ENCODE measurements at places on chromosomes 7 and 10.

DNA sequence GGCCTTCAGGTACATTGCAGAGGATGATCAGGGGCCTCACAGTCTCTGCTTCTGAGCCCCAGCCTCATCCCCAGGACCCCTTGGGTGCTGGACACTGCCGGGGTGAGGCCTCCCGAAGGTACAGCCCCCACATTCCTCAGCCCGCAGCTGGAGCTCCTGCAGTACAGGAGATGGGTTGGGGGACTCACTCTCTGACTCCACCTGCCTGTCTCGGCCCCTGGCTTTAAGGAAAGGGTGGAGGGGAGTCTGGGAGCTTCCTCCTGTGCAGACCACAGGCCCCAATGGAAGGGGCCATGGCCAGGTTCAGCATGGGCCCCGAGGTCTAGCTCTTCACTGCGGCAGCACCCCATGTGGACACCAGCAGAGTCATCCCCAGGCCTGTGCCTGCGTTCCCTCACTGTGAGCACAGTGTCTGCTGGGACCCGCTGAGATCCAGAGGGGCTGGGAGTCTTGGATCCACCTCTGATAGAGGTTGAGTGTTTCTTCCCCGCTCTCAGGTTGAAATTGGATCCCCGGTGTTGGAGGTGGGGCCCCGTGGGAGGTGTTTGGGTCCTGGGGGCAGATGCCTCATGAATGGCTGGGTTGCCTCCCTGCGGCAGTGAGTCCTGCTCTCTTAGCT lies 99.9 kb downstream of the PRKAG2 start:
- DNase-seq, result no peak

DNA sequence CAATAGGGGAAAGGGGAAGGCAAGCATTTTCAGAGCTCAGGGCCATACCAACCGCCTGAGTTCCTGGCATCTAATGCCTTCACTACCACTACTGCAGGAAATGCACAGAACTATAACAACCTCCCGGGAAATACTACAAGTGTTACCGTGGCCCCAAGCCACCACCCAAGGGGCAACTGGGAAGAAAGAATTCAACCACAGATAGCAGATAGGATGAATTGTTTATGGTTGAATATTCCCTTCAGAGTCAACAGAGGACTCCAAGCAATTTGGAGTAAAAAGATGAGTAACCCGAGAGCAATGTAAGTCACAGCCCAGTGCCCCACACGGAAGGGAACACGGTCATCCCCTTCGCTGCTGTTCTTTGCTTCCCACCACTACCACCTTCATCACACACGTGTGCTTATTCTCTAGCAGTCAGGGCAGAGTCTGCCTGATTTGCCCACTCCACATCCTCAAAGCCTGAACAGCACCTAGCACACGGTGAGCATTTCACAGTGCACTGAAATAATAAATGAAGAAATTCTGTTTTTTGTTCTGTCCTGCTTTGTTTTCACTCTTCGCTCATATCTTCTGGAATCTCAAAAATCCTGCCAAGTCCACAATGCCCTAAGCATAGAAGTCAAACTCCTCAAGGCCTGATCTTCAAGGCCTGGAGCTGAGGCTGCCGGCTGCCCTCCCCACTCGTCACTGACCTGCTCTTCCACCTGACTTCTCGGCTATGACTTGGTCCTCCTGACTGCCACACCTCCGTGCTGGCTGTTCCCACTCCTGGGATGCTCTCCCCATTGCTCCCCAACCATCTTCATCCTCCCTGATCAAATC lies 221.1 kb downstream of the KCNMA1 start:
- DNase-seq, result no peak

DNA sequence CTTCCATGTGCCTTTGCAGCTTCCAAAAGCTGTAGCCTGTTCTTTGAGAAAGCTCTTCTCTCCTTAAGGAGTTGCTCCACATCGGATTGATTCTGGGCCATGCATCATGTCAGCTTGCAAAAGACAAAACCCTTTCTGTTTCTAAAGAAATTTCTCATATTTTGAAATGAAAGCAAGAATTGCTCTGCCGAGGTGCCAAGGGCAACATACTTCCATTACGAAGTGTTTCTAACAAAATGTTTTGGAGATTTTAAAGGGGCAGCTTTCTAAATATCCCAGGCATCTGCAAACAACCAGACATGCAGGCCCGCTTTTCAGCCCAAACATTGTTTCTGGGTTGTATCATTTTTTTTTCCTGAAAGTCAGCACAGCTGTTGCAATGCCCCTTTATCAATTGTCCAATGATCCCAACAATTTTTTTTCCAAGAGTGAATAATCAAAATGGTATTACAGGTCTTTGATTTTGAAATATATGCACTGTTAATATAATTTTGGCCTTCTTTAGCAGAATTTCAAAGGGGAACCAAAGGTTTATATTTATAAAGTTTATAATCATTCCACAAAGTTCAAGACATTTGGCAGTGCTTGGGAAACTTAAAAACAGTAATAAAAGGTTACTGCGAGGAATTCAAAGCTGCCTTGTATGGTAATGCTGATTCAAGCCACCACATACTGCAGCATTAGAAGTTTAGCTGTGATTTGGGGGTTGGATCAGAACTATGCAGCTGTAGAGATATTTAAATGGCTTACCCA lies 61.0 kb downstream of the TES start:
- DNase-seq, result no peak

GRCh38 chr10:16470747-16471146 lies 33.9 kb downstream of the PTER start:
- DNase-seq, result peak; percentile 6

- no peak for DNase-seq
These were observed at the start of gene LRIT2 for GRCh38 chr10:84225427-84226173. LRIT2 (minus strand) TSS chr10:84225544; CDS start chr10:84225520, 24 bp downstream.

- no peak for DNase-seq
These were observed 39.6 kb downstream of the GLI3 start for GRCh38 chr7:42197451-42197850.

- DNase-seq, result no peak
These were observed 85.5 kb upstream of the LRRN3 start for GRCh38 chr7:111005445-111005844.

DNA sequence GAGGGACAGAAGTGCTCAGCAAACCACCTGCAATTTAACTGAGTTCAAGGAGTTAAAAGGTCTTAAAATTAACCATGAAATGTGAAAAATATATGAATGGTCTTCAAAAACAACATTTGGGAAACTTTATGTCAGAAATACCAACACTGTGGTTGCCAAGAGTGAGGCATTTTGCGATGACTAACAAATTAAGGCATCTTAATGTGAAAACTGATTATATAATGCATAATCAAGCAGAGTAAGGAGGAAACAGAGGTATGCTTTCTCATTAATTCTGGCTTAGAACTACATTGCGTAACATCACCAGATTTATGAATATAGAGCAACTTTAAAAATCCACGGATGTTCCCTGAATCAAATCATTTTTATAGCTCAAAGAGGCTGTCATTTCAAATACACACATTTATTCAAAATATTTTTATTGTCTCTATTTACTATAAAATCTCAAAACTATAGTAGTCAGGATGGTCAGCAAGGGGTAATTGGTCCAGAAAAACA lies 335.5 kb downstream of the LRRTM3 start:
- no peak for DNase-seq

DNA sequence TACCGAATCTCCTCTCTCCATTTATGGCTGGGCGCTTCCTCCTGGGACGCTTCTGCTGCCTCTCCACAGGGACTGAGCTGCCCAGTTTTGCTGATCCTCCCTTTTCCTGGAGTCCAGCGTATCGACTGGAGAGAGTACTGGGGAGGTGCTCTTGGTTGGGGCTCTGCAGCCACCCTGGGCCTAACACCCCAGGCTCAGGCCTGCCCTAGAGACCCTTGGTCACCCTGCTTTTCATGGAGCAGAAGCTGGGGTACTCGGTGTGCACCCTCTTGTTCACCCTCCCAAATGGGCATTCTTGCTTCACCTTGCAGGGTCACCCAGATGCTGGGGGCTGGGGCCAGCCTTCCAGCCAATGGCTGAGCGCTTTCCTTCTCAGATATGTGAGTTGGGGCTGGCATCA lies 88.8 kb upstream of the RET start:
- DNase-seq, result no peak

GRCh38 chr7:119197877-119198527 lies 973.5 kb downstream of the ANKRD7 start:
- DNase-seq, result no peak

GRCh38 chr7:132536654-132537395 lies 39.4 kb downstream of the PLXNA4 start:
- DNase-seq, result no peak

GRCh38 chr10:49768731-49769130 lies 6.6 kb upstream of the OGDHL start:
- DNase-seq, result no peak

DNA sequence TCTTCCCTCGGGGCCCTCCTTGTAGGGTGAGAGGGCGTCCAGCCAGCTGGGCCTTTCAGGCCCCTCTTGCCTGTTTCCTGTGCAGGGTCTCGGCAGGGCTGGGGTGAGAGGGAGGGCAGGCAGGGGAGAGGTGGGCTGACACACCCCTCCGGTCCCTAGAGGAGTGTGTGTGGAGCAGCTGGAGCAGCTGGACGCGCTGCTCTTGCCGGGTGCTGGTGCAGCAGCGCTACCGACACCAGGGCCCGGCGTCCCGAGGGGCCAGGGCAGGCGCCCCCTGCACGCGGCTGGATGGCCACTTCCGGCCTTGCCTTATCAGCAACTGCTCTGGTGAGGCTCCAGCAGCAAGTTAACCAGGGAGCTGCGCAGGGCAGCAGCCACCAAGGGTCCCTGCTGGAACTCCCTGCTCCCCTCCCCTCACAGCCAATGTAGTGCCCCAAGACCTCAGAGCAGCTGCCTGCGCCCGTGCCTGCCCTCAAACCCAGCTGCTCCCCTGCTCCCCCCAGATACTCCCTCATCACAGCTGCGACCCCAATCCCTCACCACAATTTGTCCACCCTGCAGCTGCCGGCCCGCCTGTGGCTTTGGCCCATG lies 15.7 kb upstream of the ZNF862 start:
- DNase-seq, result no peak

- DNase-seq, result no peak
These were observed 141.1 kb upstream of the ITGB1 start for GRCh38 chr10:33098951-33099663.

DNA sequence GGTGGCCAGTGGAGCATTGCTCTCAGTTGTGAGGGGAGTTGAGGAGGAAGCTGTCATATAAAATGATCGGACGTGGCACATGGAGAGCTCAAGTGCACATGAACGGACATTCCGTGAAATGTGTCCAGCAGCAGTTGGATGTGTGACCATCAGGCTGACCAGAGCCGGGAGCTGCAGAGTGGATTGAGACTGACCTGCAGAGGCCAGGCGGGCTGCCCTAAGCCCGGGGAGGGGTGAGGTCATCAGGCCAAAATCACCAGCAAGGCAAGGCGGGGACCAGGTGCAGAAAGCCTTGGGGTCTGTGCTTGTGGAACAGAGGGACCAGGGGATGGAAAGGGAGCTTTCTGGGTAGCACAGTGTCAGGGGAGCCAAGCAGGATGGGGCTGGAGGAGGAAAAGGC lies 279.5 kb downstream of the CELF2 start:
- DNase-seq, result no peak
